ENCODE measurements at places on chromosomes 3 and 15. TPM values are rescaled to one million over a fixed set of nuclear protein-coding genes. Genes with fewer than 3 reads are reported as not detected.

Gene LIPC
- total RNA-seq = not detected

Gene CADM2
- not detected for total RNA-seq

Gene C3orf49
- not detected for total RNA-seq

Gene CCDC191
- 14.7 TPM for total RNA-seq

Gene LRRIQ4
- 0.29 TPM for total RNA-seq

Gene SLC6A1
- total RNA-seq = not detected

Gene DNAJC19
- 53.1 TPM for total RNA-seq

Gene GOLGA6L7
- total RNA-seq = not detected

Gene PLSCR2
- total RNA-seq = not detected

Gene ST6GAL1
- total RNA-seq = 294 TPM

Gene GLDN
- not detected for total RNA-seq

Gene TRIM42
- not detected for total RNA-seq

Gene MKRN2OS
- not detected for total RNA-seq

Gene GABRA5
- not detected for total RNA-seq

Gene SPSB4
- total RNA-seq = not detected

Gene ZNF774
- total RNA-seq = 2.9 TPM

Gene GOLGA8S
- 0.09 TPM for total RNA-seq

Gene GCNT3
- total RNA-seq = not detected

Gene LRRC31
- total RNA-seq = not detected

Gene SGO1
- total RNA-seq = 5.9 TPM

Gene SERPINI2
- not detected for total RNA-seq

Gene WDR93
- 0.16 TPM for total RNA-seq

Gene C3orf22
- total RNA-seq = not detected

Gene PLSCR5
- not detected for total RNA-seq

Gene PLA1A
- 1.1 TPM for total RNA-seq

Gene CCNL1
- total RNA-seq = 222 TPM
